ENCODE measurements at places on chromosomes 16 and 17.
A peak's percentile ranks its signal among the peaks of the same experiment; 100 is the strongest.

GRCh38 chr17:1813088-1813487 lies 16.6 kb downstream of the SMYD4 start:
- no peak for DNase-seq

- DNase-seq = no peak
Observed at GRCh38 chr17:34398990-34399389, 36.0 kb upstream of the CCL1 start.

GRCh38 chr17:34755371-34755770 lies 176.0 kb downstream of the TMEM132E start:
- no peak for DNase-seq

- DNase-seq = peak; percentile 67
Observed at GRCh38 chr17:19867079-19867328, 732 bp downstream of the ULK2 start.

DNA sequence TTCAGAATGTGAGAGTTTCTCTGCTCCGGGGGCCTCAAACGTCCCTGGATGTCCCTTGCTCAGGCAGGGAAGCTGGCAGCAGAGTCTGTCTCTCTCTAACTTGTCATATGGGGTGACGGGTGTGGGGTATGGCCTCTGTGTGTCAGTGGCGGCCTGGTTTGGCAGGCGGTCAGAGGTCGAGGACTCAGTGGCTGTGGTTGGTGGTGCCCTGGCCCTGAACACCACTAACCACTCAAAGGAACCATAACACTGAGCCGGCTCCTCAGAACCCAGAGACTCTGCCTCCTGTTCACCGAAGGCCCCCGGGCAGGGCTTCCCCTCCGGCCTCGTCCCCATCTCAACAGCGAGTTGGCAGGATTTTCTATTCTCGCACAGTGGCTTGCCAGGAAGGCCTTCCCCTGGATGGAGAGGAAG lies 677 bp downstream of the P2RX1 start:
- DNase-seq = no peak

GRCh38 chr17:47948706-47949196 lies 7.4 kb downstream of the PNPO start:
- DNase-seq = peak; percentile 61

- no peak for DNase-seq
Observed at GRCh38 chr16:55824473-55825000, 8.4 kb downstream of the CES1 start.

GRCh38 chr17:45231481-45232116 lies 9.9 kb downstream of the FMNL1 start:
- DNase-seq = no peak

DNA sequence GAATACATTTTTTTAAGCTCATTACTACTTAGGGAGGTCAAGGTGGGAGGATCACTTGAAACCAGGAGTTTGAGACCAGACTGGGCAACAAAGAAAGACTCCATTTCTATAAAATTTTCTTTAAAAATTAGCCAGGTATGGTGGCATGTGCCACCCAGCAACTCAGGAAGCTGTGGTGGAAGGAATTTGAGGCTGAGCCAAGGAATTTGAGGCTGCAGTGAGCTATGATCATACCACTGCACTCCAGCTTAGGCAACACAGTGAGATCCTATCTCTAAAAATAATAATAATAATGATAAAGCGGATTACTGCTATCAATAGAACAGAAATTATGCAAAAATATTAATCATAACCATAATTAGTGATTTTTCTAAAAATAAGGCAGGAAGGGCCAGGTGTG lies 170.3 kb downstream of the COPRS start:
- DNase-seq = no peak
